ENCODE measurements at places on chromosomes 3 and 15.

- no peak for DNase-seq
These were observed 46.8 kb downstream of the CHL1 start for GRCh38 chr3:243356-243725.

DNA sequence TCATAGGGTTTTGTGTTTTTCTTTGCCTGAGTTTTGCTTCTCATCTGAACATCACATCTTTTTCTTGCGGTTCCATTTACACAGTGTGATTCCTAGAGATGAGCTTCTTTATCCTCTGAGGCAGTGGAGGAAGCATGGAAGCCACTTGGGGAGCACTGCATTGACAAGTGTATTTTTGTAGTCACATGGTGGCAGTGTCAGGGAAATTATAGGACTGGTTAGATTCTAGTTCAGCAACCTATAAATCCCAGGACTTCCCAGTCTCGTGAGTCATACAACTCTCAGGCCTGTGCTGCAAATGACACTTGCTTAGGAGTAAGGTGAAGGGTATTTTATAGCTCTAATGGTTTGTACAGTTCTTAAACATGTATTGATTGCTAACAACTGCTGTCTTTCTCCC, 58.4 kb downstream of the RBM6 start:
- no peak for DNase-seq

GRCh38 chr3:129002573-129003569, 1.8 kb downstream of the EFCC1 start:
- no peak for DNase-seq

GRCh38 chr3:129908417-129908816, 14.9 kb upstream of the TMCC1 start:
- DNase-seq = no peak

DNA sequence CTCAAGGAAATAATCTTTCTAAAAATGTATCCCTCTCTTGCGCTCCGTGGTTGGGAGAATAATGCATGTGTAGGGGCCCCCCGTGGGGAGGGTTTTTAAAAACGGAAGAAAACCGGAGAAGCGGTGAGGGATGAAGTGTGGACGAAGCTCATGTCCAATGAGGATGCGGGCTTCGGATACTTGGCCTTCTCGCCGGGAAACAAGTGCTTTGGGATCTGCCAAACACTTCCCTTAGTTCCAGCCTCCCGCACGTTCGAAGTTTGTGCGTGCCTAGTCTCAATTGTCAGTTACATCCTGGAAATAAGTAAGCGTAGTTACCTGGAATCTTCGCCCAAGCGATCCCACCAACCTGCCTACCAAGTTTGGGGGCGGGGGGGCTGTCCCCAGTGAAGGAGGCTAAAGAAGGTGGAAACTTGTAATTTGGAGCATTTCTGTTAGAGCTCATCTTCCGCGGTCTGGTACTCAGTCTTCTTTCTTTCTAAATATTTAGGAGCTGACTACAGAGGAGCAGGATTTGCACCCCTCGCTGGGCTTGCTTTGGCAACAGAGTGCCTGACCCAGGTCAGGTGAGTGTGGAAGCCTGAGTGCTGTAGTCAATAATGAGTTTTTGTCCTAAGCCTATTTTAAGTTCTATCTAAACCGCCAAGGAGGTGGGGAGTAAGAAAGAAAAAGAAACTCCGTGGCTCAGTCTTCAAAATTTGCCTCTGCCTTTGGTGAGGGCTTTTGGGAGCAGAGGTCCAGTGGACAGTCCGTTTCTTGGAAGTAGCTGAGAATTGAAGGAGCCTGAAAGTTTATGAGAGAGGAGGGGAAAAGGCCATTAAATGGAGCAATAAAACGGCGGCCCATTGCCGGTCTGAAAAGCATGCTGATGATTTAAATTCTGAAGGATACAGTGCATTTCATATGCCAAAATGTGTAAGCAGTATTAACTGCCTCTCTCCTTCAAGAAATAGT, 1.1 kb downstream of the ITPR1 start:
- DNase-seq = no peak

DNA sequence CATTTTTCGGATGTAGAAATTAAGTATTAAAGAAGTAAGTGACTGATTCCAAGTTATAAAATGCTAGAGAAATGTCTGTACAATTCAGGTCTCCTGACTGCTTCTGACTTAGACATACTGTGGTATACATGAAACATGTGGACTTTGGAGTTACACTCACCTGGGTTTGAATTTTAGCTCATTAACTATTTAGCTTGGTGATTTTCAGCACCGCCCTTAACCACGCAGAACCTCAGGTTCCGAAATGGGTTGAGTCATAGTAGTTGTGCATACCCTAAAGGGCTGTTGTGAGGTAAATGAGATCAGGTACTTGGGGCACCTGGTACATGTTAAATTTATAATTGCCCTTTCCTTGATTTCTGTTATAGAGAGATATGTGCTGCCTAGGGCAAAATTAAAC, 32.9 kb upstream of the UTS2B start:
- DNase-seq = no peak

DNA sequence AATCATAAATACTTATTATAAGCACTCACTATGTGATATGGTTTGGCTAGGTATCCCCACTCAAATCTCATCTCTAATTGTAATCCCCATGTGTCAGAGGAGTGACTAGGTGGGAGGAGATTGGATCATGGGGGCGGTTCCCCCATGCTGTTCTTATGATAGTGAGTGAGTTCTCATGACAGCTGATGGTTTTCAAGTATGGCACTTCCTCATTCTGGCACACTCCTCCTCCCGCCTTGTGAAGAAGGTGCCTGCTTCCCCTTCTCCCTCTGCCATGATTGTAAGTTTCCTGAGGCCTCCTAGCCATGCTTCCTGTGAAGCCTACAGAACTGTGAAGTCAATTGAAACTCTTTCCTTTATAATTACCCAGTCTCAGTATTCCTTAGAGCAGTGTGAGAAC, 53.3 kb upstream of the CHMP2B start:
- DNase-seq = no peak

DNA sequence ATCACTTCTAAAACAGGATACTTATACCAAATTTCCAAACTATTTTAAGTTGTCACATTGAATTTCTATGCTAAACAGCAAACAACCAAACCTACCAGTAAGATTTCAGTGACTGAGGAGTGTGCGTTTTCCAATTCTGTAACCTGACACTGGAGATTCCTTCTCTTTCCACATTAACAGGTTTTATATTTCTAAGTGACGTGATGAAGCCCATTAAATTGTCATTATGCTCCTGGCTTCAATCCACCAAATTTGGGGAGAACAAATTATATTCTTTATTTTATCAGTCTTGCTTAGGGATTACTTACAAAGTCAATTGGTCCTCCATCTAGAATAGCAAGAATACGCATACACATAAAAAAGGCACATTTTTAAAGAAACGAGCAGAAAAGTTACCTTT, 764.8 kb upstream of the NR2F2 start:
- DNase-seq = no peak

- DNase-seq = peak; percentile 12
These were observed 46.2 kb upstream of the PRTG start for GRCh38 chr15:55789066-55789660.

DNA sequence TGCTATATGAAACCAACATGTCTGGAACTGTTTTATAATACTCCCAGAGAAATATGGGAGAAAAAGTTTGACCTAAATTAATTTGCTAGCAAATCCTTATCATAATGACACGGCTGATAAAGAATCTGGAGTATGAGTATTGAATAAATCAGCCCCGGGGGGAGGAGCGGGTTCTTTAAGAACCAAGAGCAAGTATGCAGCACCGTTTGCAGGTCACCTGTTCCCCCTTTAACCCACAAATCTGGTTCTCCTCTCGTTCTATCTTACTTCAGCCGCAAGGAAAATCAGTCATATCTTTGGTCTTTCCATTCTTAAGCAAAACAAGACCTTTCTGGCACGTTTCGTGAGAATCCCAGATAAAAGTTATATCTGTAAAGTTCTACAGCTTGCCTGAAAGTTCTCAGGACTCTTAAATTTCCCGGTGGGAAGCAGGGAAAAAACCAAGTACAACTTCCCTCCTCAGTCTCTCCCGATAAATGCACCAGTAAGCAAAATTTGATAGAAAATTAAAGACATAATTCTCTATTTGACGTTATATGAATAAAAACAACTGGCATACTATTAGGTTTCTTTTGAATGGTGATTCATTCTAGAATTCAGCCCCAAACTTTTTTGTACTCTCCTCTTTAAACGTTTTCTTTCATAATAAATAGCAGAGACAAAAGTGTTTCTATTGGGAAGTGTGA, 348.6 kb downstream of the ZBBX start:
- no peak for DNase-seq

DNA sequence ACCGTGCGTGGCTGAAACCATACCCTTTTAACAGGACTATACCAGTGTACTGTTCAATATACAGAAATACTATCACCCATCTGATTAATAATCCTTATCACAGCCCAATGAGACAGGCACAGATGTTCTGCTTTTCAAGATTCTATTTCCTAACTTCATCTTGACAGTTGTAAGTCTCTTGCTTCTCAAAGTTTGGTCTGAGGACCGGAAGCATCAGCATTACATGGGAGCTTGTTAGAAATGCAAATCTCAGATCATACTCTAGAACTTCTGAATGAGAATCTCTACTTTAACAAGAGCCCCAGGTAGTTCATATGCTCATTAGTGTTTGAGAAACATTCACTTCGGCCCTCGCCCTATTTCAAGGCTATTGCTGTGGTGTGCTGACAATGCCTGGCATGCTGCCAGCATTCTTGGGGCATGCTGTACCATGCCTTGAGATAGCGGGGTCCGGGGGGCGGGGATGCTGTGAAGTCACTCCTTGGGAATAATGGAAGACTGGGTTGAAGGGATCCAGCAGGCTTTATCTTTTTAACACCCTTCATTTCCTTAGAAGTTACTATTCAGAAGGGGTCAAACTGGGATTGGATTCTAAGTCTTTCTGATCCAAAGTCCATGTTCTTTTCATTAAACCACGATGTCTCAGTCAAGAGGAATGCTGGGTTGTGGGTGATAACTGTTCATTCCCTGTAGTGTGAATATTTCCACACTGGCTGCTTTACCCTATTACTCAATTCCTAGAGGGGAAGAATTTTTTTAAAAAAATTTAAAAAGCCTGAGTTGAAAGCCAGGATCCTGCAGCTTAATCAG, 194.7 kb downstream of the LPP start:
- no peak for DNase-seq

- DNase-seq = no peak
These were observed 17.9 kb downstream of the PRKCI start for GRCh38 chr3:170240142-170240541.

- DNase-seq = no peak
These were observed 143.1 kb downstream of the CHSY1 start for GRCh38 chr15:101108791-101109190.

DNA sequence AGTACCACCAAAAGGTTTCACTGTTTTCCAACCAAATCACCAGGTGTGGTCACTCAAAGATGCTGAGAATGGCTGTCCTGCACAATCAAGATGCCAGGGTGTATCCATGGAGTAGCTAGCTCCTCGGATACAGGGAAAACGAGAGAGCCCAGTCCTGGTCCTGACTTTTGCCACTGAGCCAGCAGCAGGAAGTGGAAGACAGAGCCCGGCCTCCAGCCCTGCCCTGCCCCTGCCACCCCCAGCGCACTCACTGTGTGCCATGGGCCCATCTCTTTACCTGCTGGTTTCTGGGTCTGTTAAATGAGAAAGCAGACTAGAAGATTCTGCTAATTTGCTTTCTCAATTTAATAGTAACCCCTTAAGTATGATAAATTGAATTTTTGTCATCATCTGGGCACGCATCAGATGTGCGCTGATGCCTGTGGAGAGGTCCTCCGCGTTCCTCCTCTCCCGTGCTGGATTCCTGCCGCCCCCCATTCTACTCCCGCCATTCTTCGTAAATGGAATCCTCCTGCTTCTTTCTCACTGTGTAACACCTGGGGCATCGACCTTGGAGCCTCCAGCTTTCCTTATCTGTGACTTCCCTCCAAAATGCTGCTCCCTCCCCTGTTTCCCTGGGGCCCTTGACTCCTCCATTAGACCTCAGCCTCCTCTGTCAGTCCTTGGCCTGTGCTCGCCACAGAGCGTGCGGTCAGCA, 18.0 kb downstream of the TNFAIP8L3 start:
- no peak for DNase-seq

DNA sequence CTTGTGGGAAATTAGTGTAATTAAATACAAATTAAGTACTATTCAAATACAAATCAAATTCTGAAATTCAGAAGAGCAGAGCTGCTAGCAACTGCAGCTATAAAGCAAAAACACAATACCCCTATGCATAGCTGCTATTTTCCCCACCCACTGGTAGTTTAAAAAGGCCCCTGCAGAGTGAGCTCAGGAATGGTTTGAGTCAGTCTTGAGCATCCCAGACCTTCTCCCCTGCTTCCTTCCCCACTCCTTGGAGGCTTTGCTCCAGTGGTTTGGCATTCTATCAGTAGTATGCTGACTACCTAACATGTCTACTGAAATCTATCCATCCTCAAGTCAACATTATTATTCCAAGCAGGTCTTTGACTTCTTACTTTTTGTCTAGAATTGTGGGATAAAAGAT, 53.0 kb downstream of the EFHB start:
- no peak for DNase-seq

- no peak for DNase-seq
These were observed 278.7 kb upstream of the SATB1 start for GRCh38 chr3:18703798-18704197.

DNA sequence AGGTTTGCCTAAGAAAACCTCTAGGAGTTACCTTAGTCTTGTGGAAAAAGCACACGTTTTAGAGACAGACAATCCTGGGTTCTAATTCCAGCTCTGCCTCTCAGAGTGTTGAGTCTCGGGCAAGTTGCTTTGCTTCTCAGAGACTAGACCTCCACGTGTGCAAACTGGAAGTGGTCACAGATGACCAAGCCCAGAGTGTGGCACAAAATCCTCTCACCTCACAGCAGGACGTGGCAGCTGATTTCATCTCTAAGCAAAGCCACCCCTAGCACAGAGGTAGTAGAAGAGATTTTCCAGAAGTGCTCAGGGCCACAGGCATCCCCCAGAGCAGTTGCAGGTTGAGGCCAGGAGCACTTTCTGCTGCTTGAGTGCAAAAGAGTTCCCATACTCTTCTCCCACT, 79.2 kb downstream of the CD47 start:
- DNase-seq = no peak

GRCh38 chr3:188689101-188689574, 482.6 kb upstream of the TPRG1 start:
- DNase-seq = no peak

DNA sequence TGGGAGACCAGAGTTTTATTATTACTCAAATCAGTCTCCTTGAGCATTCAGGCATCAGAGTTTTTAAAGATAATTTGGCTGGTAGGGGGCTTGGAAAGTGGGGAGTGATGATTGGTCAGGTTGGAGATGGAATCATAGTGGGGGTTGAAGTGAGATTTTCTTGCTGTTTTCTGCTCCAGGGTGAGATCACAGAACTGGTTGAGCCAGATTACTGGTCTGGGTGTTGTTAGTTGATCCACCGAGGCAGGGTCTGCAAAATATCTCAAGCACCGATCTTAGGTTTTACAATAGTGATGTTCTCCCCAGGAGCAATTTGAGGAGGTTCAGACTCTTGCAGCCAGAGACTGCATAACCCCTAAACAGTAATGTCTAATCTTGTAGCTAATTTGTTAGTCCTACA, 141.0 kb downstream of the OTOL1 start:
- no peak for DNase-seq

Measured in activated T-helper 1 cell treated with Interleukin-2 at 50 U/mL for 16 hours (primary cell).